ENCODE measurements at places on chromosomes 16 and 17.

GRCh38 chr16:21101631-21102420 is 48.8 kb downstream of the DNAH3 start:
- DNase-seq: no peak

- no peak for DNase-seq
Measured at GRCh38 chr16:53864819-53865493, 161.0 kb downstream of the FTO start.

DNA sequence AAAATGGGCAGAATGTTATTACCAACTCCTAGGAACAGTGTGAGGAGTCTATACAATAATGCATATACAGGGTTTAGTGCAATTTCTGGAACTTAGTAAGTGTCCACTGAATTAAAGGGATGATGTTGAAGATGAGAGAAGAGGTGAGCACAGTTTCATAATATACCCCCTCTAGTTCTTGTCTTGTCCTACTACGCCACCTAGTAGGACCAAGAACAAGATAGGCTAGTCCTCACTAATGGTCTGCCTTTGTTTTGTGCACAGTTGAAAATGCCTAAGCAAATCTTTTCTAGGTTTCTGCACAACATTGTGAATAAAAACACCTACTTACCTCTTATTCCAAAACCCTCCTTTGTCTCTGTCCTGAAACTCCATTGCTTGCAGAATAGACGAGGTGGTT is 670.2 kb downstream of the CDH8 start:
- no peak for DNase-seq

GRCh38 chr16:1787322-1788094 is 4.7 kb downstream of the NUBP2 start:
- DNase-seq: no peak

DNA sequence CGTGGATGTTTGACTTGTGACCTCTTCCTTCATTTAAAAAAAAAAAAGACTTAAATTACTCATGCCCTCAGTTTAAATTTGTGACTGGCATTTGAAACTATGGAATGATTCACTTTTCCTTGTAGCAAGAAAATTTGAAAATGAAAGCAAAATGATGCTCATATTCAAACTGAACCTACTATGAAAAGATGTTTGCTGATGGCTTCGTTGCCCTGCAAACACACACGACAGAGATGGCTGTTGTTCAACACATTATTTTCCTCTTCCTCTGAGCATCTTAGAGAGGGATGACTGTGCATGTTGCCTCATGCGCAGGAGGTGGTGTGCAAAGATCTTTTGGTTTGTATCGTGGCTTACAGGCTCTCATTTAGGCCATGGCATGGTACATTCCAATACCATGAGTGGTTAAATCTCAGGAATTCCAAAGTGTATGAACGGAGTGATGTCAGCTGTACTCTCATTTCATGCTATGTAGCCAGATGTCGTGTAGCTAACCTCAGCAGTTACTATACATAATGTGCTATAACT is 164.5 kb downstream of the PRKCA start:
- DNase-seq: no peak

- DNase-seq: no peak
Measured at GRCh38 chr17:45228763-45229539, 7.3 kb downstream of the FMNL1 start.

- DNase-seq: peak; percentile 43
Measured at GRCh38 chr17:62807812-62808575, at the start of gene MARCHF10. MARCHF10 (minus strand) TSS chr17:62808314; CDS start chr17:62801735, 6,579 bp downstream.

- no peak for DNase-seq
Measured at GRCh38 chr16:81275064-81275532, 36.6 kb downstream of the BCO1 start.

- no peak for DNase-seq
Measured at GRCh38 chr16:2152695-2153506, 2.7 kb upstream of the TRAF7 start.

GRCh38 chr16:8676737-8677375 is 2.4 kb downstream of the ABAT start:
- DNase-seq: no peak

- DNase-seq: no peak
Measured at GRCh38 chr16:78715106-78715505, 615.7 kb downstream of the WWOX start.

- DNase-seq: no peak
Measured at GRCh38 chr17:78706271-78706915, 75.7 kb downstream of the CYTH1 start.

DNA sequence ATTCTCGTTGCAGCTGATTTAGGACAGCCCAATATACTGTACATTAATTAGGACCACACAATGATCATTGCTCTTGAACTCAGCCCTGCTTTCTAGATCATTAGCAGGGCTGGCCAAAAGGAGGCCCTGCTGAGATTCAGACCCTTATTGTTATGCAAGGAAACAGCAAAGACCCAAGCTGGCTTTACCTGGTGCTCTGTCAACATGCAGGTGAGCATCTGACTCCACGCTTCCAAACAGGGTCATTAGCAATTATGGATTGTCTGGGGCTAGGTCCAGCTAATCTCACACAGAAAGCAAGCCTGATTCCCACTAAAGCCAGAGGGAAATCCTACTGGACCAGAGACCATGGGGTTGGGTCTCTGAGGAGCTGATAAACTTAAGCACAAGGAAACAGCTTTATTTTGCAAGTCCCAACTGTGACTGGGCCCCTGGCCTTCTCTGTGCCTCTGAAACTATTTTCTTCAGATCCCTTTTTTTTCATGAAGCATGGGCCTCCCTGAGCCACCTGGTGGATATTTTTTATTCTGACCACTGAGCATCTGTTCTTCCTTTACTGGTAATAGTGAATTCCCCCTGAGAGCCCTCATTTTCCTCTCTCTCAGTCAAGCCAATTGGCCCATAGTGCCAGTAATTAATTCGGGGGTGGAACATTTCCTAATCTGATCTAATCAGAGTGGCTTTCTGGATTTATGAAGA is 236.1 kb downstream of the GRIN2A start:
- no peak for DNase-seq

DNA sequence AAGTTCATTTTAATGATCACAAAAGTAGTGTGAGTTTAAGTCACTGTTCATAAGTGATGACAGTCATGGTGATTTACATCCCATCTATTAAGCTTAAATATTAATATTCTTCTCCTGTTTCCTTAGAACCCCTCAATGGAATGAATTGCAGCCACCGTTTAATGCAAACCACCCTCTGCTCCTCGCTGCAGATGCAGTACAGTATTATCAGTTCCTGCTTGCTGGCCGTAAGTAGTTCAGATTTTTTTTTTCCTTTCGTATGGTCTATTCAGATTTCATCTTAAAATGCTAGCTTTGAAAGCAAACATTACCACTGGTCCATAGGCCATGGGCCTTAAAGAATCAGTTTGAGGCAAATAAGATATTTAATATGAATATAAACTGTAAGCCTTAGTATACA is 359.0 kb upstream of the TBX2 start:
- no peak for DNase-seq

DNA sequence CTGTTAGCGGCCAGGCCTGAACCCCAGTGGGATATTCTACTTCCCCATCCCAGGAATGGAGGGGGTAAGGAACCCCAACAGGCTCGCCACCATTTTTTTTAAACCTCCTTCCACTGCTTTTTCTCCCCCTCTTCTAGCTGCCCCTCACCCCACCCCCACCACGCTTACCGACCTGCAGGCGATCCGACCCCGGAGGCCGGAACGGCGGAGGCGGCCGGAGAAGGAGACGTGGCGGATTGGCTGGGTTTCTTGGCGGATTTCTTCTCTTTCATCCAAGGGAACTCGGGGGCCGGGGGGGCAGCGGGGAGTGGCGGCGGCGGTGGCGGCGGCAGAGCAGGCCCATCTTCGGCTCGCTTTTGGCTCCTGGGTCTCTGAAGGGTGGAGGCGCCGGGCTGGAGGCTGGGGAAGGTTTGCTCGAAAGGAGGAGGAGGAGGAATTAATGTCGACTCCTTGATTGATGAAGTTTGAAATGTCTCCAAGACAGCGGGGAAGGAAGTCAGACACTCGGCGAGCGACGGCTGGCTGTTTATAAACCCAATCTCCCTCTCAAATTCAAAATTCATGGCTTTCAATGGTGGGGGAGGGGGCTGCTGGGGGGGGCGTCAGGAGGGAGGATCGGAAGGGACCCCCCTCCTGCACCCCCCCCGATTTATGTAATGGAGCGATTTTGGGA is 424 bp downstream of the HOXB2 start:
- no peak for DNase-seq

DNA sequence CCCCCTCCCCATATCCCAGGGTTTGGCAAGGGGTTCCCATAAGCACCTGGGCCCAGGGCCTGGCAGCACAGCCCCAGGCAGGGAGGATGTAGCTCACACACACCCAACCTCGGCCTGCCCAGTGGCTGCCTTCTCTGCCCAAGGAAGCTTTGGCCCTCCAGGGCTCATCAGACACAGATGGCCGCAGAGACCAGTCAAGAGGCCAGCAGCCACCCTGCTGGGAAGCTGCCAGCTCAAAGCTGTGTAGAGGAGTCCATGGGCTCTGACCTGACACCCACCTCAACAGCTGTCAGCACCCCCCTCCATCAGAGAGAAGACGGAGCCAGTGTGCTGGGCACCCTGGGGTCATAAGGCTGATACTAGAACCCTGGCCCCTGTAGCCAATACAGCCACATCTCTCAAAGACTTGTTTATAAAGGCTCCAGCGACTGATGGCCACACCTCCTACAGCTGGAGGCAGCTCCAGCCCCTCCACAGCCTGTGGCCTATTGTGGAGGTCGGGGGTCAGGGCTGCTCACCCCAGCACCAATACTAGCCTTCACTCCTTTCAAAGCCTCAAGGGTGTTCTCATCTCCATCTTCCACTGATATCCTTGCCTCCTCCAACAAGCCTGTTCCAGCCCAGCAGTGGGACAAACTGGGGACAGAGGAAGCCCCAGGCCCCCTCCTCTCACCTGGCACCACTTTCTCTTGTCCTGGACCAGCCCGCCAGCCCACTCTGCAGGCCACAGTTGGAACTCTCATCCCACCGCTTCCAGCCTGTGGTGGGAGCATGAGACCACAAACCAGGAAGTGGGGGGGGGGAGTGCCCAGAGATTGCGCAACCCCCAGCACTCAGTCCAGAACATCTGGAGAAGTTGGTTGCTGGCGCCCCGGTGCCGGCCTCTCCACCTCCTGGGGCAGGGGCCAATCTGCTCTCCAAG is 2.2 kb upstream of the MPG start:
- DNase-seq: no peak

GRCh38 chr16:12182212-12182611 is 205.7 kb downstream of the SNX29 start:
- no peak for DNase-seq

DNA sequence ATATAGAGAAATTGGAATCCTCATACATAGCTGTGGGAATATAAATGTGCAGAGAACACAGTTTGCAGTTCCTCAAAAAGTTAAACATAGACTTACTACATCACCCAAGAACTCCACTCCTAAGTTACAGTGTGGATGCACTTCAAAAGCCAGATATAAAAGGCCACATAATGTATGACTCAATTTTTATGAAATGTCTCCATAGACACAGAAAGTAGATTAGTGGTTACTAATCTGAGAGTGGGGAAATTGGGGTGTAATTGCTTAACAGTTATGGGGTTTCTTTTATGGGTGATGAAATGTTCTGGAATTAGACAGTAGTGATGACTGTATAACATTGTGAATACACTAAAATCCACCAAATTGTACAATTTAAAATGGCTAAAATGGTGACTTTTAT is 60.9 kb downstream of the CACNG1 start:
- DNase-seq: no peak

GRCh38 chr16:73049091-73049490 is 1.2 kb upstream of the ZFHX3 start:
- DNase-seq: no peak

DNA sequence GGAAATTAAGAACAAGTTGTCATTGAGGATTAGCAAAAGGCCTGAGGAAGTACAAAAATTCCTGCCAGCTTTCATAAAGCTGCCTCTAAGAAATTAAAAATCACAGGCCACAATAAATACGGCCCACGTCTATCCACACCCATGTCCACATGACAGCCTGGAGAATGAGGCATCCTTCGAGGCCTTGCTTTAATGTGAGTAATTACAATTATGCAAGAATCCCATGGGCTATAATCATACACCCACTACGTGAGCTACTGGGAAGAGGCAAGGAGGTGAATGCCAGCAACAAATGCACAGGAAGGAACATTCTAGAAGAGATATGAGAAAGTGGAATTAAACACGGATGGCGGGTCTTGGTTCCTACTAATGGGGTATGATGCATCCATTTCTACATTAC is 65.4 kb upstream of the ZFHX3 start:
- DNase-seq: no peak

GRCh38 chr16:12172343-12172742 is 195.8 kb downstream of the SNX29 start:
- DNase-seq: no peak

- DNase-seq: no peak
Measured at GRCh38 chr17:61498042-61498994, 46.1 kb downstream of the TBX4 start.

- no peak for DNase-seq
Measured at GRCh38 chr16:55585631-55586030, 19.1 kb downstream of the CAPNS2 start.

GRCh38 chr17:74567397-74567796 is at the start of gene CD300H:
CD300H (minus strand) TSS chr17:74567509.
- no peak for DNase-seq

DNA sequence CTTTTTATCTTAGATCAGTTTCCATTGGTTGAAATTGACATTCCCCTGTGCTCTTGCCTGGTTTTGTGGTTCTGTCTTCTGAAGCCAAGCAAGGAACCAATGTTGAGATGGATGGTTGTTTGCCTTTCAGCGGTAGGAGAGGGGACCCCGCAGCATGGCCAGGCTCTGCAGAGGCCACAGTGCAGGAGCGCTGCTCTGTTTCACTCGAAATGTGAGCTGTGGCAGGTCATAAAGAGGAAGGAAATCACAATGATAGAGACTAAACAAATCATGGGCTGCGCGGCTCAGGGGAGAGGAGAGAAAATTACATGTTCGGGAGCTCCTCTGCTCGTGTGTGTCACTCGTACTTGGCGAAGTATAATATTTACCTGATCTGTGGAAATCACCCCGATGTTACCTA is 148.2 kb downstream of the SNX29 start:
- DNase-seq: no peak

DNA sequence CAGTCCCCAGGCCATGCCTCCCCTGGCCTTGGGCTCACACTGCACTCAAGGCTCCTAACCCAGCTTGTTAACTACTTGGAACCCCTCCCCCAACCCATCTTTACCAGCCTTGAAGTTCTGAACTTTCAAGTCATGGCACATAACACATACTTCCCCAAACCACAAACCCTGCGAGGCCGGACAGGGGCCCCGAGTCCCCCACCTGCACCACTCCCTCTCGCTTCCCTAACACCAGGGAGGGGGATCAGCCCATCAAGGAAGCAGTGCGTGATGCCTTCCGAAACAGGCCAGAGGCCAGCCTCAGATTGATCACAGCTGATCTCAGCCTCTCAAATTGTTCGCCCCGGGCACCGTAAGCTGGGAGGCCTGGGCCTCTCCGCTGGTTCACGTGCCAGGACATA is 3.0 kb upstream of the NLRC3 start:
- DNase-seq: no peak

Data from progenitor cell of endocrine pancreas (in vitro differentiated cells).